ENCODE measurements at places on chromosomes 3 and 15.

GRCh38 chr3:6112546-6112945 is 748.4 kb upstream of the GRM7 start:
- no peak for DNase-seq

DNA sequence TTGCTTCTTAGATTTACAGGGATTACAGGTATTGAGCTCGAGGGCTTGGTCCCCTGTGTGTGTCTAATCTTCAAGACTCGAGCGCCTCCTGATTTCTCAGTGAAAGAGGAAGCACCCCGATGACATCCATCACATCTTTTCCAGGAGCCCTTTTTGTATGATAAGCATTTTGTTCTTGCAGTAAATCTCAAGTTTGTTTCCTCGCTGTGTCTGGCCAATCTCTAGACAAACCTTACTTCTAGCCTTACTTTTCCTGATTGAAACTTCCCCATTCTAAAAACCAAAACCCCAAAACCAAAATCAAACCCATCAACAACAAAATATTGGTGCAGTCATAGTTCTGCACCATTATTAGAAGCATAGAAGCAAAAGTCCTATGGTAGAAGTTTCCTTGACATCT is 286.0 kb downstream of the NFKBIZ start:
- no peak for DNase-seq

- no peak for DNase-seq
Observed at GRCh38 chr3:124266487-124266886, 274.6 kb upstream of the ROPN1 start.

GRCh38 chr3:8891303-8891702 is 72.0 kb downstream of the RAD18 start:
- no peak for DNase-seq

DNA sequence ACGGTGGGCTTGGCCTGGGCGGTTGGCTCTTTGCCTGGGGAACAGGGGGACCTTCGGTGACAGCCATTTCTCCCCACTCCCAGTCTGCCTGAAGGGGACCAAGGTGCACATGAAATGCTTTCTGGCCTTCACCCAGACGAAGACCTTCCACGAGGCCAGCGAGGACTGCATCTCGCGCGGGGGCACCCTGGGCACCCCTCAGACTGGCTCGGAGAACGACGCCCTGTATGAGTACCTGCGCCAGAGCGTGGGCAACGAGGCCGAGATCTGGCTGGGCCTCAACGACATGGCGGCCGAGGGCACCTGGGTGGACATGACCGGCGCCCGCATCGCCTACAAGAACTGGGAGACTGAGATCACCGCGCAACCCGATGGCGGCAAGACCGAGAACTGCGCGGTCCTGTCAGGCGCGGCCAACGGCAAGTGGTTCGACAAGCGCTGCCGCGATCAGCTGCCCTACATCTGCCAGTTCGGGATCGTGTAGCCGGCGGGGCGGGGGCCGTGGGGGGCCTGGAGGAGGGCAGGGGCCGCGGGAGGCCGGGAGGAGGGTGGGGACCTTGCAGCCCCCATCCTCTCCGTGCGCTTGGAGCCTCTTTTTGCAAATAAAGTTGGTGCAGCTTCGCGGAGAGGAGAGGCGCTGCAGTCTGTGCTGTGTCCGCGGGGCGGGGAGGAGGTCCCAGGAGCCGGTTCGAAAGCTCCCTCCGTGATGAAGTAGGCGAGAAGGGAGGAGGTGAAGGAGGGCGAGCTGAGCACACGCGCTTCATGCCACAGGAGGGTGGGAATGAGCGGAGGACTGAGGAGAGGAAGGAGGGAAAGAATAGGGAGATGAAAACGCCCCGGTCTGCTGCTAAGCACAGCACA is 9.6 kb downstream of the CLEC3B start:
- no peak for DNase-seq
